GM23248 (cell line): ENCODE measurements at places on chromosomes 12 and 14. TPM values are rescaled to one million over a fixed set of nuclear protein-coding genes. Genes with fewer than 3 reads are reported as not detected.

The SYNE3 gene
- total RNA-seq: 3.8 and 4.8 TPM in 2 replicates

The GDF3 gene
- not detected in 2 replicates for total RNA-seq

The GUCY2C gene
- total RNA-seq: not detected in 2 replicates

The ACTR10 gene
- total RNA-seq: 69.9 and 99.1 TPM in 2 replicates

The FRS2 gene
- 41.2 and 79.5 TPM in 2 replicates for total RNA-seq

The TSHR gene
- not detected in 2 replicates for total RNA-seq
